ENCODE measurements at places on chromosomes 11 and 22.
A peak's percentile ranks its signal among the peaks of the same experiment; 100 is the strongest.

- no peak for DNase-seq
Observed at GRCh38 chr11:11782532-11783110, 59.2 kb upstream of the USP47 start.

GRCh38 chr22:35634015-35634414 is 14.2 kb upstream of the APOL6 start:
- no peak for DNase-seq

DNA sequence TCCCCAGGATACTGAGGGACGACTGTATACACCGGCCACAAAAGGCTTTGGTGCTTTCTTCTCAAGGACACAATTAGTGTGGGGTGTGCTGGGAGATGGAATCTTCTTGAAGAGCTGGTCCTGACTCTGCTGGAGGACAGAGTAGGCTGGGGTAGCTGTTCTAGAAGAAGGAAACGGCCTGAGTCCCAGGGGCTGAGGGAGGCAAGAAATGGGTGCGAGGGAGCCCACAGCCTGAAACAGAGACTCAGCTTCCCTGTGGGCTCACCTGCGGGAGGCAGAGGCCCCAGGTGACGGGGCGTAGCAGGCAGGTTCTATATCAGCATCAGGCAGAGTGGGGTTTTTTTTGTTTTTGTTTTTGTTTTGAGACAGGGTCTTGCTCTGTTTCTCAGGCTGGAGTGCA is 36.6 kb downstream of the PARVG start:
- DNase-seq, result no peak

DNA sequence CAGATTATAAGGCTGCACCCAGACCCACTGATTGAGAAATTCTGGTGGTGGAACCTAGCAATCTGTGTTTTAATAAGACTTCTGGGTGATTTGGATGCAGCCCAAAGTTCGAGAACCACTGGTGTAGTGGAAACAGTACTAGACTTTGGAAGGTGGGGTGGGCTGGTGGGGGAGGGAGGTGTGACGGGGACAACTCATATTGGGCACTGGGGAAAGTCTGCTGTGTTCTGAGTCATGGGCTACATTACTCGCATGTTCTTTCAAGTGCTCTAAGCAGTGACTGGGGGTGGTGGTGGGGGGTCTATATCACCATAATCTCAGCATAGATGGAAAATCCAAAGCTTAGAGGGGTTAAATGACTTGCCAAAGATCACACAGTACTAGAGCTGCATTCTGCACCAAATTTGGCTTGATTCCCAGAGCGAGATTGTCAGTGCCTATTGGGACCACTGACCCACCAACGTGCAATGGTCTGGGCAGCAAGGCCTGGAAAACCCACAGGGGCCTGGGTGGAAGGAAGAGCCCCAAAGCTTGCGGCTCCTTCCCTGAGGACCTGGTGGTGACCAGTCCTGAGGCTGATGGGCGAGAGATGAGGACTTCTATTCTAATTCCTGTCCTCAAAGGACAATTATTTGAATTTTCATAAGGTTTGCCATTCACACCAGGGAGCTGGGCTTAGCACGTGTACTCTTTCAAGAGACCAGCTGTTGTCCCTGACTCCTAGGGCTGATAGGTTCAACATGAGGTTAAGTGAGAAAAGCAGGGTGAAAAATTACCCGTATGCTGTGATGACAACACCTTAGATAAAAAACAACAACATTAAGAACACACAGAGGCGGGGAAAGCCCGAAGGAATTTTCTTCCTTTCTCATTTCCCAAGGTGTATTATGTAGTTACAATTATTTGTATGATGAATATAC is 77.5 kb upstream of the NARS2 start:
- DNase-seq, result no peak

DNA sequence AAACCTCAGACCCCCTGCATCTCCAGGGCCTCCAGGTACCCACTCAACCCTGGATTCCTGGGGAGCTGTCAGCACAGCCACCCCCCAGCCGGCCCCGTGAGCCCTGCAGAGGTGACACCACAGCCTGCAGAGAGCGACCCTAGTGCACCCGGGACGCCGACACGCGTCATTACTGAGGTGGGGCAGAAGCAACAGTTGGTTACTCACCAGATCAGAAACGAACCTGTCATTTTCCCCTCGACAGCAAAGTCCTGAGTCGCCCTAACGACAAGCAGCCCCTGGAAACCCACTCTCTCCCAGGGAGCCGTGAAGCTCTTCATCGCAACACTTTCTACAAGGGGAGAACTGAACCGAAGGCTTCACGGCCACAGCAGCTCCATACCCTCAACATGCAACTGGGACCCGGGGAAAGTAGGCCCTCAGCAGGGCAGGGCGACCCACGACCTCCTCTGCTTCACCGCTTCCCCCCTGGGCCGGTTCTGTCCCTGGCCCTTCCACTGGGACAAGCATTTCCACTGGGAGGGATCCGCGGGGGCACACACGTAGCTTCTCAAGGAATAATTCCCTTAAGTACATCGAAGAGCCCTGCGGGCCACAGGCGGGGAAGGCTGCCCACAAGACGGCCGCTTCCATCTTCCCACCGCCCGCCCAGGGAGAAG is 1.6 kb downstream of the BRD1 start:
- DNase-seq, result peak; percentile 62

DNA sequence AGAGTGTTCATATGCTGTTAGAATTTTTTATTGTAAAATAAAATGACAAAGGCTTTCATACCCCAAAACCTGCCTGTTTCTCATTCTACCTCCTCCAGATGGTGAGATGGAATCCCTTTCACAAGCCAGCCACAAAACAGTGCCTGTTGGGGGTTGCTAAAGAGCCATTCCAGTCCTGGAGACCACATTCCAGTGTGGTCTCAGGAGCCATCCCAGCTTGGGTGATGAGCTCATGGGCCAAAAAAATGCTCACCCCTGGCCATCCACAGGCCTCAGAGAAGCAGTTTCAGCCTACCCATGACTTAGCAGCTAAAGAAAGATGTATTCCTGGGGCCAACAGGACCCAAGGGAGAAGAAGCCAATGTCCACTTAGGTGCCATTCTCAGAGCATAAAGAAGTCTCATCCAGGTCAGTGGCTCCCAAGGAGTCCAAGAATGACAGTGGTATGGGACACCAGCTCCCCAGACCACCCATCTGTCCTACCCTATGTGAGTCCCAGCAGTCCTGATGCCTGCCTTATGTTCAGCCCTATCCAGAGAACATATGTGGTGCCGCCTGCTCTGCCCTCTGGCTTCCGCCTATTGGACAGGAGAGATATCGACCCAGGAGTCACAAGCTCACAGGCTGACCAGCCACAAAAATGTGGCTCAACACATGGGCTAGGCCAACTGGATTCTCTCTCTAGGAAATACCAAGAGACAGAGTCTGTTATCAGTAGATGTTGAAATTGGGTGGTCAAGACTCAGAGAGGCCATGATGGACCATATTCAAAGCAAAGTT is 26.4 kb downstream of the C11orf91 start:
- no peak for DNase-seq

DNA sequence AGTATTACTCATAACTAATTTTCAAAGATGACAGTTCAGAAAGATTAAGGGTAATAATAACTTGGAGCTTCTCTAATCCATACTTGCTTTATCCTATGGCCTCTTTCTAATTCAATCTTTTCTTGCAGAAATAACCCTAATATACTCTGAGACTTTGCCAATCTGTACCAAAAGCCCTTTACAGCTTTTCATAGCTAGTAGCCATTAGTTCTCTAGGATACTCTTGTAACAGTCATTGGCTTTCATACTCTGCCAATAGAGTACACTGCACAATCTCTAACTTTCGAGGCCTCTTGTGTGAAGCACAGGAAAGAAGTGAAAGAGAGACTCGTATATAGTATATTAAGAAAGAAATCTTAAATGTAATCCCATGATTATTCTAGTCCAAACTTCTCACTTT is 38.1 kb downstream of the SLC36A4 start:
- DNase-seq, result no peak

GRCh38 chr11:113553235-113553634 is 78.0 kb upstream of the DRD2 start:
- DNase-seq, result no peak

- DNase-seq, result no peak
Observed at GRCh38 chr11:115168229-115168671, 336.0 kb downstream of the CADM1 start.

GRCh38 chr11:112583261-112583893 is 322.7 kb upstream of the PLET1 start:
- DNase-seq, result peak; percentile 27

GRCh38 chr22:35638410-35638809 is 9.8 kb upstream of the APOL6 start:
- DNase-seq, result no peak

DNA sequence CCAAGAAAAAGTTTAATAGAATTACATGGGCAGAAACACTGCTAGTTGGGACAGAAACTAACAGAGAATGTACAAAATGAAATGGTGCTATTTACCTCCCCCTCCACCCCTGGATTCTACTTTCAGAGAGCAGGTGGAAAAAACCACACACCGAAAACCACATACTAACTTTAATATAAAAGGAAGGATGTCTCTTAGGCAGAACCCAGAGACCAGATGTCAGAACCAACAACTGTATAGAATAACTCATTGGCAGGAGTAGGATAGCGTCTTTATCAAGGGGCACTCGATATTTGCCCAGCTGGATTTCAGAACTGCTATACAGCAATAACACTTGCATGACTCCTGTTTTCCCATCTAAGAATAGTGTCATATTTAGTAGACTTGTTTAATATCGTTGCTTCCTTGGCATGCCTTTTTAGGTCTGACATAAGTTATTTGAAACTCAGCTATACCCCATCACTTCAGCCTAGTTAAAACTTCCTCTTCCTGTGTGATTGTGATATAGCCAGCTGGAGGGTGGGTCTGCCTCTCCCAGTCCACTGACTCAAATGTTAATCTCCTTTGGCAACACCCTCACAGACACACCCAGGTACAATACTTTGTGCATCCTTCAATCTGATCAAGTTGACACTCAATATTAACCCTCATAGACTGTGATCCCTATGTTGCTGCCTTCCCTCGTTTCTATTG is 1.2 kb downstream of the SLC22A25 start:
- DNase-seq, result no peak

DNA sequence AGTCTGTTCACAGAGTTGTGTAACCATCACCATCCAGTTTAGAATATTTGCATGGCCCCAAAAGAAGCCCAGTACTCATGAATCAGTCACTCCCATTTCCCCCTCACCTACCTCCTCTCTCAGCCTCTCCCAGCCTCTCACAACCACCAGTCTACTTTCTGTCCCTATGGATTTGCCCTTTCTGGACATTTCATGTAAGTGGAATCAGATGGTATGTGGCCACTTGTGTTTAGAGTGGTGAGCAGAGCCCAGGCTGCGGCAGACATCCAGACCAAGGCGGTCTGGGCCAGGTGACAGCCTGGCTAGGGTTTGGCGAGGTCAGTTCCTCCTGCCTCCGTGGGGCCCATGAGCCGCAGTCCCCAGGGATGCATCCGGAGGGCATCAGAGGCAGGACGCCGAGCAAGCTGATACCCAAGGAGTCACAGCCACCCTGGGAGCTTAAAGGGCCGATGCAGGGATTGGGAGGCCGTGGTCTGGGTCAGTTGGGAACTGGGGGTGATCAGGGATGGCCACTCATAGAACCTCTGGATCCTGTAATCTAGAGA is 53.3 kb upstream of the CLDN5 start:
- no peak for DNase-seq

DNA sequence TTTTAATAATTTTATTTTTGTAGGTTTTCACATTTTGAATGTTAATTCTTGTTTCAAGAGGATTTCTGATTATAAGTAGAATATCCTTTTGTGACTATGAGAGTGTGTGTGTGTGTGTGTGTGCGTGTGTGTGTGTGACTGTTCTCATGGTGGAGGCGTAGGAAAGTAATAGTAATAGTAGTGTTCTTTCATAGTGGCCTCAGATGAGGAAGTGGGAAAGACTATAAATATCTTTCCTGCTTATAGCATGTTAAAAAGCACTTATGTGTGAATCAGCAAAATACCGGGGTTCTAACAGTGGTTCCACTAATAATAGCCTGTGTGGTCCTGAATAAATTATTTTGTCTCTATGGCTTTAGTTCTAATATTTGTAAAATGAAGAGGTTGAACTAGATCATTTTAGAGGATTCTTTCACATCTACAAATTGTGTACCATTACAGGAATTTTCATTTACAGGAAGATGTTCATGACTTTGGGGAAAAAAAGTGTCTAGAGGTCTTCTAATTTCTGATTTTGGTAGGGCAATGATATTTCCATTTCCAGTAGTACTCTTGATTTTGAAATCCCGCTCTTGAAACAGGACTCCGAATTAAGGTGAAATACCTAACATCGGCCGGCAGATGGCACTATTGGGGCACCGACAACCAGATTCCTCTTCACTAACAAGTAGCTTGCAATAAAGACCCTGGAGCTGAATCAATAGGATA is 29.9 kb upstream of the OR10G7 start:
- DNase-seq, result peak; percentile 74

DNA sequence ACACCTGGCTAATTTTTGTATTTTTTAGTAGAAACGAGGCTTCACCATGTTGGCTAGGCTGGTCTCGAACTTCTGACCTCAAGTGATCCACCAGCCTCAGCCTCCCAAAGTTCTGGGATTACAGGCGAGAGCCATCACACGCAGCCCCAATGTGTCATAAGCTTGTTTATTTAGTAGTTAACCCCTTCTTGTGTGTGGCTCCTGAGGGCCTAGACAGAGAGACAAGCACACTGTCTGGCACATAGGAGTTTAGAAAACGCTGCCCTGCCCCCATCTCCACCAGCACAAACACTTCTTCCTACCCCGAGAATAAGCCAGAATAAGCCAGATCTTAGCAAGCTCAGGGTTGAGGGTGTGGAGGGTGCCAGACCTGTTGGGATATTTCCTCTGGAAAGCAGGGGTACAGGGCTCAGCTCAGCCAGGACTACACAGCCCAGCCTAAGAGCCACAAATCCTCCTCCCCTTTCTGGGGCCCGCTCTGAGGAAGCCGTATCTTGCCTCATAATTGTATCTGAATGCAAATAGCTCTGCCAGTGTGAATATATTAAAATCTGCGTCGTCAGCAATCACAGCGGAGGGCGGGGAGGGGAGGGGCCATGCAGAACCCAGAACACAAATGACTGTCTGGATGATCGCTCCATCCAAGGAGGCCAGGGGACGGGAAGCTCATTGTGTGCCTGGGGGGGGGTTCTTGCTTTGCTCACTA is 247.3 kb downstream of the MN1 start:
- no peak for DNase-seq

- no peak for DNase-seq
Observed at GRCh38 chr11:119863236-119863635, 134.2 kb upstream of the NECTIN1 start.

DNA sequence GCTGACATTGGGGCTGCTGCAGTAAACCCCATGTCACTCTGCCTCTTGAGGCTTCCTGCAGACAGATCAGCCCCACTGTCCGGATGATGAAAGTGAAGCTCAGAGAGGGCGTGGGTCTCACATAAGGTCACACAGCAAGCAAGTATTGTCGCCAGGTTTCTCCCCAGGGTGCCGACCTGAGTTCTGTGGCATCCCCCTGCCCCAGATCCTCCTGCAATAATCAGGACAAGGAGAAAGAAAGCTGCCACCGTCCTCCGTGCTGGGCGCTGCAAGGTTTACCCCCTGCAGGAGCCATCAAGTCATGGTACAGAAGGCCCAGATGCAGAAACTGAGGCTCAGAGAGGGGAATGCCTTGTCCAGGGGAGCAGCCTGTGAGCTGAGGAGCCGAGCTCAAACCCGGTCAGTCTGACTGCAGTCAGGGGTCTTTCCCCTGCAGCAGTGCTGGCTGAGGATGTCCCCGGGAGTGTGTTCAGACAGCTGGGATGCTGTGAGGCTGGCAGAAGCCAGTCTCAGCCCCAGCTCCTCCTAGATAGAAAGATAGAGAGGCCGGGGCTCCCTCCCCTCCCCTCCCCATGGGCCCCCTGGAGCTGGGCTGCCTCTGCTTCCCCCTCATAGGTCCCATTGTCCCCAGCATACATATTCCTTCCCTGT is 13.2 kb downstream of the EMID1 start:
- DNase-seq, result no peak

GRCh38 chr11:29293825-29294224 is 723.0 kb downstream of the KCNA4 start:
- peak; percentile 4 for DNase-seq
